ENCODE measurements at places on chromosomes 11 and 22.

DNA sequence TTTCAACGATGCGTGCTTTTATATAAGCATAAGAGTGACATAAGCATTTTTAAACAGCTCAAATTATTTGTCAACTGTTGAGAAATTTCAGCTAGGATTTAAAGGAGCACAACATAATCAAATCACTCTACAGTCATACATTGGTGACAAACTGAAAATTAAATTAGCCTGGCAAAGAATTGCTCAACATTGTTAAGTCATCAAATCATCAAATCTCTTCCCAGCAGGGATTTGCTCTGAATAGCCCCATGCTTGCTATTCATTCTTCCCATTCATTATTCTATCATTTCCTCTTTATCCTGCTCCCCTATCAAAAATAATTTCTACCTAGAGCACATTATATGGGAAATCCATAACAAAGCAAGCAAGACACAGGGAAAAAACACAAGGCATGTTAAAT is 198.7 kb upstream of the LUZP2 start:
- no peak for DNase-seq

GRCh38 chr22:49138250-49138790 is 689.4 kb downstream of the BRD1 start:
- no peak for DNase-seq

GRCh38 chr22:19036523-19037273 is 85.5 kb downstream of the DGCR2 start:
- DNase-seq: no peak

DNA sequence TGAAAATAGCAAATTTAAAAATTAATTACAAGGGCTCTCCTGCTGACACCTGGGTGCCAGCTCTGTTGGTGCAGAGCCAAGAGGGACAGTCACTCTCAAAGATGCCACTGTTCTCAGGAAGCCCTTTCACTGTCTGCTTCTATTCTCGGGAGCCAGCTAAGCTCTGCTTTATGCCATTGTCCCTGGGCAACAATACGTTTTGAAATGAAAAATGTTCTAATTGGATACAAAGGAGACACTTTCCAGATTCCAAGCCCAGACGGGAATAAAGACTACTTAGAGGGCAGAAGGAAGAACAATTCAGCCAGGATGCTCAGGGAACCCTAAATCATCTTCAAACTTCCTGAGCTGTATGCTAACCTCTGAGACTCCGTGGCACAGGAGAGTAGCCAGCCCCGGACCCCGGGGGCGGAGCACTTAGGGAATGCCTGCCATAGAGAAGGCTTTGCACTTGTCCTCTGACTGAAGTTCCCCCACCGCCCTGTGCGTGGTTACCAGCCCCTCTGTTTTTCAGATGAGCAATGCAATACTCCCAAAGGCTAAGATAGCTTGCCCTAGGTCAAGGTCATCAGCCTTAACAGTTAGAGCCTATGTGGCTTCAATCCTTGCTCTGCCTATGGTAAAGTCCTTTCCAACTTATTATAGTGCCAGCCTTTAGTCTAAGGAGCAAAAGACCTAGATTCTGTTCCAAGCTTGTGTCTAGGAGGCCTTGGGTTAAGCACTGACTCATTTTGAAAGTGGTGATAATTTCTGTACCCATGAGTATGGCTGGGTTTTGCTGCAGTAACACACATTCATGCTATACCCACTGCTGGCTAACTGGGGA is 150.9 kb downstream of the CACNA1I start:
- DNase-seq: no peak

GRCh38 chr11:116224154-116224888 is 548.5 kb downstream of the BUD13 start:
- DNase-seq: peak; percentile 9

DNA sequence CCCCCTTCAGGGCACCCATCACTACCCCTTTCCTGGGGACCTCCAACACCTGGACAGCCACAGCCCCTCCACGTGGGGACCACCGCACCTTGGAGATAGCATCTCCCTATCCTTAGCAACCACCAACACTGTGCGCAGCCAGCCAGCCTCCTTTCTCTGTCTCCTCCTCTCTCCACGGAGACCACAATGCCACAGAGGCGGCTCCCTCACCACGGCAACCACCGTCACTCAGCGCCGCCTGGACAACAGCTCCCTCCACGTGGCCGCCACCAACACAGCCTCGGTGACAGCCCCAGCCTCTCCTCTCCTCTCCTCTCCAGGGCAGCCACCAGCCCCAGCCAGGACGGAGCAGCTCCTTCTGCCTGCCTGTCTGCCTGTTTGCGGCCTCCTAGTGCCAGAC is 10.5 kb downstream of the ELFN2 start:
- no peak for DNase-seq

DNA sequence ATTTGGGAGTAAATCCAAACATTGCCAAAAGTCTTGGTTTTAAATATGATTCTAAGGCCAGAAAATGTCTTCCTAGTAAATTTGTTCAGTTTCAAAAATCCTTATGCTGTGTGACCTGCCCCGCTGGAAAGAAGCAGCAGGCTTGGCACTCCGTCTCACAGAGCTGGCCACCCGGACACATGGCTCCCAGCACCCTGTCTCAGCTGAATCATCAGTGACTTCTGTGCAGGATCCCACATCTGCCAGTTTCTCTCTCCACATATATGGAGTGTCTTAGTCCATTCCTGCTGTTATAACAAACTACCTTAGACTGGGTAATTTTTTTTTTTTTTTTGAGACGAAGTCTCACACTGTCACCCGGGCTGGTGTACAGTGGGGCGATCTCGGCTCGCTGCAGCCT is 356.7 kb downstream of the TBC1D22A start:
- DNase-seq: no peak

- no peak for DNase-seq
Observed at GRCh38 chr11:134750619-134751018, 338.6 kb upstream of the B3GAT1 start.

DNA sequence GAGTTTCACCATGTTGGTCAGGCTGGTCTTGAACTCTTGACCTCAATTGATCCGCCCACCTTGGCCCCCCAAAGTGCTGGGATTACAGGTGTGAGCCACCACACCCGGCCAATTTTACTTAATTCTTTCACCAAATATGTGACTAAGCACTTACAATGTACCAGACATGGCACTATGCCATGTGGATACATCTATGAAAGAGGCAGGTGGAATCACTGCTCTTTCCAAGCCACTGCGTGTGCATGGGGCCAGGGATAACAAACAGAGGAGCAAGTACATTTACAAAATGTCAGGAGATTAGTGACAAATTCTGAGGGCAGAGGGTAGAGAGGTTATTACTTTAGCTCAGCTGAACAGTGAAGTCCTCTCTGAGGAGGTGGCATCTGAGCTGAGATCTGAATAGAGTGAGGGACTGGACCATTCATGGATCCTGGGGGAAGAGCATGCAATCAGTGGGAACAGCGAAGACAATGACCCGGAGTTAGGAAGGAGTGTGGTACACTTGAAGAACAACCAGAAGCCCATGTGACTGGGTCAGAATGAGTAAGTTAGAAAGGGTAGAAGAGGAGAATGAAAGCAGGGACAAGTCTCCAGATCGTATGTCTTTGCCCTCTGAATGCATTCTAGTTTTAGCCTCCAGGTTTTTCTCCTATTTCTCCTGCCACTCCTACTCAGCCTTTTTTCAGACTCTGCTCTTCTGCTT is 38.3 kb upstream of the GRAMD1B start:
- no peak for DNase-seq

DNA sequence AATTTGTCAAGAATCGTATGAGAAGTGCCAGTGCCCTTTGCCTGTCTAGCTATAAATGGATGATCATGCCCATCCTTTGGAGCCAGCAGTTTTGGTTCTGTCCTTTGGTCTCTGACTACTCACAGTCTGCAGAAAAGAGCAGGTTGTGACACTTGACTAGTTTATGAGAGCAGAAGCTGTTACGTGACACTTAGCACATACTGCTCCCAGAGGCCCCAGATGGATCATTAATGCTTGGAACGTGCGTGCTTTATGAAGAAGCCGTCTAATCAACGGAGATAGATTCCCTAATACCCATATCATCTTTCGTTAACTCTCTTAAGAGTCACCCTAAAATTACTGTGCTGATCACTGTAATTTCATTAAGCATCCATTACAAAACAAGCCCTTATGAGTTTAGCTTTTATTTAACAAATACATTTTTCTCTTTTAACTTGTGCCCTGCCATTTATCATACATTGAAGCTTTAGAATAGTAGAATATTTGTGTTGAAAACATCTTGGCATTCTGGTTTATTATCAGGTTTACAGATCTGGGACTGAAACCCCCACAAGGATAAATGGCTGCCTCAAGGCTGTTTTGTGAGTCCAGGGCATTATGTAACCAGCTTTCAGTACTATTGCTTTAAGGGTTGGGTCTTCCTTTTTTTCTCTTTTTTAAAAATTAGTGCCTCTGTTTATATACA is 47.0 kb upstream of the ADORA2A start:
- DNase-seq: no peak

GRCh38 chr11:11931461-11932055 is 76.9 kb downstream of the DKK3 start:
- peak; percentile 18 for DNase-seq

GRCh38 chr11:66843776-66844495 is 695 bp downstream of the RCE1 start:
- no peak for DNase-seq

DNA sequence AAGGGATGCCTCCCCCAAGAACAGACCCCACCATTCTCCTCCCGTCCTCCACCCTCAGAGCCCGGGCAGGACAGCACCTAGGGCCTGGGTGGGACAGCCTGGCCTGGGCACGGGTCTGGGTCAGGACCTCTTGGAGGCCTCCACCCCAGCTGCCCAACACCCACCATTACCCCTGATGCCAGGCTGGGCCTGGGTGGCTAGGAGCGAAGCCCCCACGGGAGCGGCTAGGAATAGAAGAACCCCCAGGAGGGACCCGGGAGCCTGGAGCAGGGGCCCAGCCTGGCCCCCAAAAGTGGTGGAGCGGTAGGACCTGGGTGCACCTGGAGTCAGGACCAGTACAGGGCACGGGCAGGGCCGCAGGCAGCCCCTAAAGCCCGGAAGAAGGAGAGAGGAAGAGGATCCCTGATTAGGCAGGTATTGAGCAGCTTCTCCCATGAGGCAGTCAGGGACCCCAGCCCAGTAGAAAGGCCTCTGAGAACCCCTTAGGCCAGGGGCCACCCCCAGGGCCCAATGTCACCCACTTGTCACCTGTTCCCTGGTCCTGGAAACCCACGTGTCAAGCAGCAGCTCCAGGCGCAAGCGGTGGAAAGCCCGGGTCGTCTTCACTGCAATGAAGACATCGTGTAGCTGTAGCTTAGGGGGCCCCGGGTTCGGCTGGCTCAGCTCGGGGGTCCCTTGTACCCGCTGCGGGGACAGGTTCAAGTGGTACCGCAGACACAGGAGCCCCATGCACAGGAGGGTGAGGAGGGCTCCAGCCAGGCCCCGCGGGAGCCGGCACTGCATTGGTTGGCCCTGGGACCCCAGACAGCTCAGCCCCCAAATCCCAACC is 575 bp downstream of the MFNG start:
- peak; percentile 26 for DNase-seq

GRCh38 chr11:94533206-94533605 is 10.5 kb upstream of the FUT4 start:
- DNase-seq: no peak

DNA sequence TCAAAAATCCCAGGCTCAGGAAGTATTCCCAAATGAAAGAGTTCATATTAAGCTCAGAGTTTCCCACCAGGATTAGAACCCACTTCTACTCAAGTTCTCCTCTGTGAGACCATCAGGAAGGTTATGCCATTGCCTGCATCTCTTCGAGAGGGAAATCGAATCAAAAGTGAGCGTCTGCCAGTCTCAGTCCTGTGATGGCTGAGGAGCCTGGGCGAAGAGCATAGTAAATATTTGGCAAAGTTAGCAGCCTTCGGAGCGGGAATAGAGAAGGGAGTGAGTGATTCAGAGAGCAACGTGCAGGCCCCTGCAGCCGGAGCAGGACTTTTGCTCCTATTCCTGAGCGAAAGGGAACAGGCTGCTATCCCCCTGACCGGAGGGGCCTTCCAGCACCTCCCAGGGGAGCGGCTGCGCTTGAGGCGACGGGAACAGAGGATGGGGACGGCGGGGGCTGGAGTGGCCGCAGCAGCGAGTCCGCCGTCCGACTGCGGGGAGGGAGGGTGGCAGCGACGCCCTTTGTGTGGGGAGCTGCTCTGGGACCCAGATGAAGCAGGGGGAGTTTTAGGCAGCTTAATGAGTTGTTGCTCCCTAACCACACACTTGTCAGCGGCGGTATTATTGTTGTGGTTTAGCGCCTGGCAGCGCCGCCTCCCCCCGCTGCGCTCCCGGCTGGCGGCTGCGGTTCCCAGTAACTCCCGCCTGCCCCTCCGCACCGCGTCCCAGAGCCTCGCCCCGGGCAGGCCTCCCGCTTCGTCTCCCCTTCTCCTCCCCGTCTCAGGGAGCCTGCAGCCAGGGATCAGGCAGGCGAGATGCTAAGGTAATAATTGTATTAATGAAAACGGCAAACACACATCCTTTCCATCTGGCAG is 21.7 kb upstream of the NRGN start:
- DNase-seq: no peak

DNA sequence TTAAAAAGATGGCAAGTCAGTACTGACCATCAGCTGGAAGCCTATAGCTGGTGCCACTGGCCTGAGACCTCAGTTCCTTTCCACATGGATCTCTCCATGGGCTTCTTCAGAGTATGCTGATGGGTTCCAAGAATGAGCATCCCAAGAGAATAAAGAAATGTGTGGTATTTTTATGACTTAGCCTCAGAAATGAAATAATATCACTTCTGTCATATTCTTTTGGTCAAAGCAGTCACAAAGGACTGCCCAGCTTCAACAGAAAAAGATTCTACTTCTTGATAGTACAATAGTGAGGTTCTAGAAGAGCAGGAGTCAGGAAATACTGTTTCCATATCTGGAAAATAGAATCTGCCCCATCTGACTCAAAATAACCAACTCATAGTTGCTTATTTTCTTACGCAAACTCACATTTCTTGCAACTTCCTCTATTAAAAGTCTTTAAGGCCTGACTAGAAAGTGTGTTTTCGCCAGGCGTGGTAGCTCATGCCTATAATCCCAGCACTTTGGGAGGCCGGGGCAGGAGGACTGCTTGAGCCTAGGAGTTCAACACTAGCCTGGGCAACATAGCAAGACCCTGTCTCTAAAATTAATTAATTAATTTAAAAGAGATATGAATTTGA is 116.9 kb downstream of the SIK3 start:
- peak; percentile 62 for DNase-seq

- DNase-seq: no peak
Observed at GRCh38 chr11:128904656-128905344, 13.6 kb downstream of the KCNJ5 start.

GRCh38 chr22:23773483-23774113 is 949 bp downstream of the MMP11 start:
- DNase-seq: no peak
